ENCODE measurements at places on chromosomes 2 and 18. TPM values are rescaled to one million over a fixed set of nuclear protein-coding genes. Genes with fewer than 3 reads are reported as not detected.

FKBP7 gene
- 7.3 TPM for total RNA-seq

PRKAG3 gene
- not detected for total RNA-seq

STARD6 gene
- not detected for total RNA-seq

ADAM23 gene
- 2.5 TPM for total RNA-seq

DNA sequence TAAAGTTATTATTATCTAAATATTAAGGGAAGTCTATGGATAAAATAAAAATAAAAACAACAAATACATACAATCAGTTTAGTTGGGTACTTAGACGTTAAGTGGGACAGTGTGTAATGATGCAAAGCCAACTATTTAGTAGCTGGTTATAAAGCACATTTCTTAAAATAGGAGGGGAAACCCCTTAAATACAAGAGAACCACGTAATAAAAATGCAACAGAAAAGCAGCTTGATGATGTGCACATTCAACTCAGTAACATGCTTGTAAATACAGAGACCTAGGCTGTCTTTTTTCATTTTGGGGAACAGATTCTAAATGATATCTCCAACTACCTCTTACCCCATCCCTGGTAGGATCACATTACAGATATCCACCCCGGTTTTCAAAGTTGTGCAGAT, 134.3 kb upstream of the AQP4 start:
- H3K4me3 ChIP-seq: no peak overlapping the region
- DNase-seq: no peak
- no peaks in the 10 kb centered on the region for H3K27me3 ChIP-seq

DNA sequence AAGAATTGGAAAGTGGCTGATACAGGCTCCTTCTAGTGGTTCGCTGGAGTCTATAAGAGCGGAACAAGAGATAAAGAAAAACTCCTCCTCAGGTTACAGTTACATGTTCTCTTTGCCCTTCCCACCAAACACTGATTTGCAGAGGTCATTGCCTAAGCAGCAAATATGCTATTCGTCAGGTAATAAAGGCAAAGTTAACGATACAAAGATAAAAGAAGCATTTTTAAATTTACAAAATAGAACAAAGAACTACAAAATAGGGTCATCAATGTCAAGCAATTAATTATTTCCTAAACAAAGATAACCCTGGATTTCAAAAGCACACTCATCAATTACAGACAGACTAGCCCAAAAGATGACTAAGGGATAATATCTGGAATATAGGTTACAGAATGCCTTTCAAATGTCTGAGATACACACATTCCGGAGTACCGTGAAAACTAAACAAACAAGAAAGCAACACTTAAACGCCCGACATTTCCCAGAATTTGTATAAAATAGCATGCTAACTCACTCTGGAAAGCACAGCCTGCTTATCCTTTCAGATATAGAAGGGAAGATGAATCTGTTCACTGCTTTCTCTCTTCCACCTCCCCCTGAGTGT, 186.4 kb downstream of the MREG start:
- H3K27me3 ChIP-seq: no peaks in the 10 kb centered on the region
- H3K4me1 ChIP-seq: peaks cover 8% of the 10 kb centered on the region
- H3K27ac ChIP-seq: peak overlapping the region; percentile 49
- no peak overlapping the region for H3K4me3 ChIP-seq

GRCh38 chr18:45752681-45753080, 28.7 kb downstream of the SLC14A1 start:
- H3K4me3 ChIP-seq: no peak overlapping the region
- no peaks in the 10 kb centered on the region for H3K27me3 ChIP-seq
- H3K27ac ChIP-seq: no peak overlapping the region
- DNase-seq: no peak
- peaks cover 4% of the 10 kb centered on the region for H3K4me1 ChIP-seq

DNA sequence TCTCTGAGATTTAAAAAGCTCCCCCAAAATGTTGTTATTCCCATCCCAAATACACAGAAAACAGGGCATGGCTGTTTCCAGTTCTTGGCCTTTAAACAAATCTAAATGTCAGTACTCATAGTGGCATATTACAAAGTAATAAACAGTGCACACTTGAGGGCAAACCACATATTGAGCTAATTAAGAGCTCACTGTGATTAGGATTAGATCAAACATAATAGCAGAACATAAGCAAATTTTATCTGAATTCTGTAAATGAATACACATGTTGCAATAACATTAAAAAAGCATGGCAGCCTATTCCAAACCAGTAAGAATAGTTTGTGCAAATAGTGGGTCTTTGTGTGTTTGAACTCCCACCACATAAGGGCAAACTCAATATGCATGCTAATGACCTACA, 66.7 kb downstream of the FAM228A start:
- H3K4me3 ChIP-seq: no peak overlapping the region
- H3K27me3 ChIP-seq: no peaks in the 10 kb centered on the region
- no peaks in the 10 kb centered on the region for H3K4me1 ChIP-seq
- H3K27ac ChIP-seq: no peak overlapping the region
- H3K36me3 ChIP-seq: peaks cover 47% of the 10 kb centered on the region
- no peak for DNase-seq

- no peaks in the 10 kb centered on the region for H3K4me1 ChIP-seq
- H3K36me3 ChIP-seq: peaks cover 95% of the 10 kb centered on the region
- H3K4me3 ChIP-seq: no peak overlapping the region
- H3K27ac ChIP-seq: no peak overlapping the region
Observed at GRCh38 chr2:65096948-65097347, 33.0 kb downstream of the RAB1A start.

GRCh38 chr18:65298422-65298821, 452.4 kb upstream of the CDH7 start:
- H3K4me1 ChIP-seq: no peaks in the 10 kb centered on the region
- H3K27ac ChIP-seq: no peak overlapping the region
- H3K36me3 ChIP-seq: no peaks in the 10 kb centered on the region
- no peak overlapping the region for H3K4me3 ChIP-seq
- H3K27me3 ChIP-seq: no peaks in the 10 kb centered on the region

DNA sequence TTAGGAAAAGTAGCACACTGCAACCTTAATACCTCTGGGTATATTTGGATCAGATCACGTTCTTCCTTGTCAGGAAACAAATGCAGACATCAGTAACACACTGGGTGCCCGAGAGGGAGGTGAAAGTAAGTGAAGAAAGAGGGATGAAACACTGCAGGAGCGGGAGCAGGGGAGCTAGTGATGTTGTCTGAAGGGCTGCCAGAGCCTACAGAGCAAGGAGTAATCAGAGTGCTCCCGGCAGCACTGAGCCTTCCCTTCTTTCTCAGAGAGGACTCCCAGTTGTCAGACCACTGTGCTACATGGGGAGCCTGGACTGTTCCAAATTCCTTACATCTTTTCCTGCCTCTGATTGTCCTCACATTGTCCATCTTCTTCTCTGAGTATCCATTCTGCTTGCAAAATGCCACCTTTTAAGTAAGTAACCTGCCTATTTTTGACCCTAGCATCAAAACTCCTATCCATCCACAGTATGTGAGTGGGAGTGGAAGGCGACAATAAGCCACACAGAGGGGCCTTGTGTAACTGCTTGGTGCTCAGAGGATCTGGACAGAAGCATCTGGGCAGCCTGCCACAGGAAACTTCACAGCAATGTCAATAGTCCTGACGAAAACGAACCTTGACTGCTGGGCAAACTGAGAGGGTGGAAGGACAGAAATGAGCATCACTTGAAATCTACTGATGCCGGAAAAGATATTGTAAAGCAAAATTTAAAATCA, 10.8 kb upstream of the NAB1 start:
- no peaks in the 10 kb centered on the region for H3K27me3 ChIP-seq
- H3K4me3 ChIP-seq: no peak overlapping the region
- H3K36me3 ChIP-seq: no peaks in the 10 kb centered on the region
- peak overlapping the region; percentile 44 for H3K27ac ChIP-seq

DNA sequence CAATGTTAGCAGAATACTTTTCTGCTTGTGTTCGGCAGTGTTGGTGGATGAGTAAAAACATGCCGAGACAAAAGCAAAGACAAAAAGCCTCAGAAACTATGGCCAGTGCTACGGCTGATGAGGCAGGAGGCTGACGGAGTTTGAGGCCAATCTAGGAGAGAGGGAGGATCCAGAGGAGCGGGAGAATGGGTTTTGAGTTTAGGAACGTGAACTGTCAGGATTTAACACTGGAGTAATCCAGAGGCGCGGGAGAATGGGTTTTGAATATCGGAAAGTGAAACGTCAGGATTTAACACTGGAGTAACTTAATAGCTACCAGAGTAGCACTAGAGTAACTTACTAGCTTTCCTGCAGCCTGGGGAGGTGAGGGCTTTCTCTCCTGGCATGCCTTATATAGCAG, 37.4 kb downstream of the LYPD6B start:
- no peaks in the 10 kb centered on the region for H3K27me3 ChIP-seq
- H3K27ac ChIP-seq: no peak overlapping the region
- H3K4me3 ChIP-seq: no peak overlapping the region
- H3K36me3 ChIP-seq: no peaks in the 10 kb centered on the region
- H3K4me1 ChIP-seq: no peaks in the 10 kb centered on the region
- no peak for DNase-seq

GRCh38 chr18:777021-777420, 35.0 kb downstream of the YES1 start:
- H3K4me3 ChIP-seq: no peak overlapping the region
- H3K36me3 ChIP-seq: no peaks in the 10 kb centered on the region
- no peak overlapping the region for H3K27ac ChIP-seq
- H3K4me1 ChIP-seq: peaks cover 4% of the 10 kb centered on the region
- DNase-seq: no peak

DNA sequence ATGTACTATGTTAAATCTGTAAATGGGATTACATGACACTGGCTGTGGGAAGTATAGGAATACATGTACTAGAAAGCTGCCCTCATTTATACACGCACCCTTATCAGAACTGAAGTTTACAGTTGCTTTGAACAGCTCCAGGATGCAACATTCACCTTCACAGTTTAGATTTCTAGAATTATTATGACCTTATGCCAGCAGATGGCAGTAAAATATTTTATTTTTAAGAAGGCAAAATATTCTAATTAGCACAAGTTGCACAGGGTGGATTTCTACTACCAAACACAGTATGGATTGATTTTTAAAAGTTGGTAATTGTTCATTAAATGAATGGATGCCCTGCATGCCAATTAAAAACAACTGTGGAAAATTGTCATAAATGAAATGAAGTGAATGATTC, 670.4 kb downstream of the KCNJ3 start:
- H3K4me1 ChIP-seq: no peaks in the 10 kb centered on the region
- no peaks in the 10 kb centered on the region for H3K27me3 ChIP-seq
- no peak overlapping the region for H3K4me3 ChIP-seq
- DNase-seq: no peak
